ENCODE measurements at places on chromosomes 11 and 22.

GRCh38 chr11:44680982-44681597 is 45.7 kb upstream of the TSPAN18 start:
- peak overlapping the region; percentile 89 for H3K4me3 ChIP-seq
- no peaks in the 10 kb centered on the region for H3K27me3 ChIP-seq

- H3K4me3 ChIP-seq, result peak overlapping the region; percentile 97
- H3K36me3 ChIP-seq, result peaks cover 37% of the 10 kb centered on the region
- no peaks in the 10 kb centered on the region for H3K27me3 ChIP-seq
- H3K27ac ChIP-seq, result peak overlapping the region; percentile 100
Measured at GRCh38 chr11:128518493-128519207, 68.7 kb downstream of the ETS1 start.

- no peak for DNase-seq
- peaks cover 15% of the 10 kb centered on the region for H3K4me1 ChIP-seq
- no peak overlapping the region for H3K4me3 ChIP-seq
- peak overlapping the region; percentile 90 for H3K27ac ChIP-seq
- H3K27me3 ChIP-seq, result no peaks in the 10 kb centered on the region
Measured at GRCh38 chr22:36873614-36874308, 13.0 kb downstream of the NCF4 start.

DNA sequence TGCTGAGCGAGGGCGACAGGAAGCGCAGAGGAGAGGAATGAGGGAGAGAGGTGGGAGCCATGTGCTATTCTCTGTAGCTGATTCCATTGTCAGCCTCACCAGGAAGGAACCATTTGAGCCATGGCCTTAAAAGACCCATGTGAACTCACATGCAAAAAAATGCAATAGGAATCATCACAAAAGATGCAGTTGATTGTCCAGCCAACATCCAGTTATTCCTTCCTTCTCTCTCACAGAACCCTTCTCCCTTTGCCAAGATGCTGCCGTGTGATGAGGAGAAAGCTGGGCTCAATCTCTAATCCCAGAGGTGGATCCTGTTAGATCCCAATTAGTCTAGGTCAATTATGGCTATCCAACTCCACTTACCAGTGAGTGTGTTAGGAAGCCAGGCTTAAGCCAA is 58.2 kb upstream of the RRAS2 start:
- no peak for DNase-seq
- H3K27me3 ChIP-seq, result no peaks in the 10 kb centered on the region
- H3K4me3 ChIP-seq, result no peak overlapping the region
- peak overlapping the region; percentile 53 for H3K27ac ChIP-seq
- H3K4me1 ChIP-seq, result peaks cover 25% of the 10 kb centered on the region

DNA sequence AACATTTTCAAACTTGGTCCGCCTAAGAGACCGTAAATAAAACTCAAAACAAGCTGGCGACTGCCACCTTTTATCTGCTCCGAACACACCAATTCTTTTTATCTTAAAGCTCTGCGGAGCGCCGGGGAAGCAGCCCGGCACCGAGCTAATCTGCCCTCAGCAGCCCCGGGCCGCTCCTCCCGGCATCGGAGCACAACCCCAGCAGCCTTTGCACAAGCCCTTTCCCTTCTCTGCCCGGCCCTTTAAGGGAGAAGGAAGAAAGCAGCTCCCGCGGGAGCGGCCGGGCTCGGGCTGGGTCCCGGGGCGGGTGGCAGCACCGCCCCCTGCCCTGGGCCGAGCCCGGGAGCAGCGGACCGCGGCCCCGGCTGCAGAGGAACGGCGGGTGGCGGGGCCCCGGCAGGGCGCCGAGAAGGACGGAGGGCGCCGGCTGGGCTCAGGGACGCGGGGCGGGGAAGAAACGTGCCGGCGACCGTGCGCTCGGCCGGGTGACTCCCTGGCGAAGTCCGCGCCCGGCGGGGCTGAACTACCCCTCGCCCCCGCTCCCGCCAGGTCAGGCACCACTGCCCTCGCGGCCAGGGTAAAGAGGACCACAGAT is 133.6 kb upstream of the C11orf58 start:
- H3K4me3 ChIP-seq, result peak overlapping the region; percentile 80
- H3K36me3 ChIP-seq, result peaks cover 10% of the 10 kb centered on the region
- H3K27ac ChIP-seq, result no peak overlapping the region
- H3K4me1 ChIP-seq, result peaks cover 18% of the 10 kb centered on the region
- DNase-seq, result no peak

- H3K4me1 ChIP-seq, result no peaks in the 10 kb centered on the region
- no peaks in the 10 kb centered on the region for H3K36me3 ChIP-seq
- no peaks in the 10 kb centered on the region for H3K27me3 ChIP-seq
- DNase-seq, result no peak
Measured at GRCh38 chr11:16041207-16041606, 315.1 kb downstream of the SOX6 start.

GRCh38 chr11:31804312-31805036 is 6.6 kb downstream of the PAX6 start:
- peak overlapping the region; percentile 83 for H3K27ac ChIP-seq
- peaks cover 18% of the 10 kb centered on the region for H3K4me1 ChIP-seq
- no peak for DNase-seq
- H3K27me3 ChIP-seq, result peaks cover 78% of the 10 kb centered on the region

- H3K27ac ChIP-seq, result no peak overlapping the region
- no peak overlapping the region for H3K4me3 ChIP-seq
- no peaks in the 10 kb centered on the region for H3K27me3 ChIP-seq
- no peak for DNase-seq
Measured at GRCh38 chr11:92332986-92333385, 108.4 kb downstream of the FAT3 start.

DNA sequence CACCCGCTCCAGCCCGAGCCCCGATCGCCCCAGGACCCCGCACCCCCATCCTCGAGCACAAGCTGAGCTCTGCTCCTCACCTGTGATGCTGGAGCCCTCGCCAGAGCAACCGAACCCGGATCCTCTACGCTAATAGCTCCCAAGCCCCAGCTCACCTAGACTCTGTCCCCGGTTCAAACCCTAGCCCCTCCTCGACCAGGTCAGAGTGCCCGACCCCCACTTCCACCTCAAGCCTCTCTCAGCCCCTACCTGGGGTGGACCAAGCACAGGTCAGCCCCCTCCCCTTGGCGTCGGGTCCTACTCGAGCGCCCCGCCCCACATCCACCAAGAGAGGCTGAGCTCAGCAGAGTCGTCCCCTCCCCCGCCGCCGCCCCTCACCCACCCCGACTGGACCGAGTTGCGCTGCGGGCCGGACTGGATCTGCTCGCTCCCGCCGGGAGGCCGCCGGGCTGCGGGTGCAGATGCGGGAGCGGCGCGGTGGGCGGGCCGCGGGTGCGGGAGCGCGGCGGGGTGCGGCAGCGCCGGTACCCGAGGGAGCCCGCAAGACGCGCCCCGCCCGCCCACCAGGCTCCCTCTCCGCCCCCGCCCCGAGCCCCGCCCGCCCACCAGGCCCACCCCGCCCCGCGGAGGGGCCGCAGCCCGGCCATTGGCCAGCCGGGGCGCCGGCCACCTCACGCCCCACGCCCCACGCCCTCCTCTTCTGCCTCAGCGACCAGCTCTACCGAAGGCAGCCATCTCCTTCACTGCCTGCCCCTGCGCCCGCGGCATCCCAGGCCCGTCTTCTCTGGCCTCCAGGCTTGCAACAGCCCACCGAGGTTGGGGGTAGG is 577 bp upstream of the DKK3 start:
- peak overlapping the region; percentile 29 for H3K27ac ChIP-seq
- peaks cover 3% of the 10 kb centered on the region for H3K36me3 ChIP-seq
- peaks cover 85% of the 10 kb centered on the region for H3K27me3 ChIP-seq
- peaks cover 14% of the 10 kb centered on the region for H3K4me1 ChIP-seq
- peak overlapping the region; percentile 91 for H3K4me3 ChIP-seq

- DNase-seq, result no peak
- H3K4me3 ChIP-seq, result peak overlapping the region; percentile 94
- peaks cover 13% of the 10 kb centered on the region for H3K27me3 ChIP-seq
- H3K36me3 ChIP-seq, result peaks cover 5% of the 10 kb centered on the region
Measured at GRCh38 chr11:13278609-13279486, 1.3 kb downstream of the BMAL1 start.

DNA sequence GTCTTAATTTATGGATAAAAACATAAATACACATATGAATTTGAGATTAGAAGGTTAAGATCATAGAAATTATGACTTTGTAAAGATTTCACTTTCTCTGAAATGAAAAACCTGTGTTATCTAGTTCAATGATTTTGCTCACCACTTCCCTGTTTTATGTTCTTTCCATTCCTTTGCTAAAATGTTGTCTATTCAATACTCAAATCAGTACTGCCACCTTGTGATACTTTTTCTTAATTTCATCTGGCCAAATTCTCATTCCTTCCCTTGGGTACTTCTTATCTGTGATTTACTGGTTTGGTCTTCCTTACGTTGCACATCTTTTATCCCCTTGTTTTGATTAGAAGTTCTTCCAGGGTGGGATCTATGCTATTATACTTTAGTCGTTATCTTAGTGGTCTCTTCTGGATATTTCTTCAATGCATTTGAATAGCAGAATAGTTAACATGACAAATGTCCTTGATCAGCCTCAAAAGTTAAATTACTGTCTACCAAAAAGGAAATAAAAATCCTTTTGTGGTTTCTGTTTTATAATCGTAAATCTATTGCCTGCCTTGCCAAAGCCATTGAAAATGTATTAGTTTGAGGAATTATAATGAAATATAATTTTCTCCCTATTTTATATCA is 197.0 kb downstream of the PGR start:
- no peaks in the 10 kb centered on the region for H3K4me1 ChIP-seq
- no peak overlapping the region for H3K27ac ChIP-seq
- no peak for DNase-seq
- no peaks in the 10 kb centered on the region for H3K27me3 ChIP-seq

DNA sequence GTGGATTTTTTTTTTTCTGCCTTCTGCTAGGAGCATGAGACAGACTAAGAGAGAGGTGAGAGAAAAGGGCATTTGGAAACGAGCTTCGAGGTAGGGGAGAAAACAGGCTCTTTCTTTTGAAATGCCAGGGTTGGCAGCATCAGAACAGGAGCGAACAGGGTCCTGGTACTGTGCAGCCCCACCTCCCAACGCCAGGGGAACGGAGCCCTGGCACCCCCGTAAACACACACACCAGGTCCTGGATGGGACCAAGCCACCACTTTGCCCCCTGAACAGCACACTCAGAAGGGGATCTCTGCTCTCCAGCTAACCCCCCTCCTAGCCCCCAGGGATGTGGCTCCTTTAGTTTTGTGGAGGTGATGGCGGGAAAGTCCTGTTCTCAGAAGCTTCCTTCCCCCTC is 127.1 kb downstream of the CTTN start:
- no peaks in the 10 kb centered on the region for H3K4me1 ChIP-seq
- no peak overlapping the region for H3K27ac ChIP-seq
- H3K27me3 ChIP-seq, result peaks cover 51% of the 10 kb centered on the region
- no peak for DNase-seq
- H3K36me3 ChIP-seq, result no peaks in the 10 kb centered on the region

DNA sequence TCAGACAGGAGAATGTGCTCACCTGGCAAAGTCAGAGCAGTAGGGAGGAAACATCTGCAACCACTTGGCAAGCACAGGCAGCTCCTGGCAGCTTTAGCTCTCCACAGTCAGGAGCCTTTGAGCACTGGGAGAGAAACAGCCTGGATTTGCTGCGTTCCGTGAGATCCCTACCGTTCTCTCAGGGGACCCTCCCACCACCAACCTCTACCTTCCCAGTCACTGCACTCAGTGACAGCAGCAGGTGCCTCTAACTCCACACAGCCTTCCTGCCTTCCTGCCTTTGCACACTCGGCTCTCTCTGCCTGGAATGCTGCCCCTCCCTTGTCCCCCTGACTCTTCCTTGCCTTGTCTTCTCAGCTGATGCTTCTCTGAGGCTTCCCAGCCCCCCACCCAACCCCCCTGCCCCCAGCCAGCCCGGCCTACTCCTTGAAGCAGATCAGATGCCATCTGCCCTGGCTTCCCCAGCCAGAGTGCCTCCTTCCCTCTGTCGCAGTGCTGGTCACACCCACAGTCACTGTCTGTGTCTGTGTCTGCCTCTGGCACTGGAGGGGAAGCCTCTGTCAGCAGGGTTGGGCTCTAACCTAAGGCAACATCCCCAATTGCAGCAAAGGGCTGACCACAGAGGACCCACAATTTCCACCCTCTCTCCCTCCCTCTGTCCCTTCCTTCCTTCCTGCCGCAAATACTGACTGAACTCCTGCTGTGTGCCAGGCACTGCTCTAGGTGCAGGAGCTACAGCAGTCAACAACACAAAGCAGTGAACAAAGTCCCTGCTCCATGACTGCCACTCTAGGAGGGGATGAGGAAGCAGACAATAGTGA is 14.9 kb upstream of the TSKU start:
- peaks cover 35% of the 10 kb centered on the region for H3K4me1 ChIP-seq
- H3K36me3 ChIP-seq, result no peaks in the 10 kb centered on the region
- no peak for DNase-seq
- peak overlapping the region; percentile 78 for H3K4me3 ChIP-seq
- peak overlapping the region; percentile 85 for H3K27ac ChIP-seq

DNA sequence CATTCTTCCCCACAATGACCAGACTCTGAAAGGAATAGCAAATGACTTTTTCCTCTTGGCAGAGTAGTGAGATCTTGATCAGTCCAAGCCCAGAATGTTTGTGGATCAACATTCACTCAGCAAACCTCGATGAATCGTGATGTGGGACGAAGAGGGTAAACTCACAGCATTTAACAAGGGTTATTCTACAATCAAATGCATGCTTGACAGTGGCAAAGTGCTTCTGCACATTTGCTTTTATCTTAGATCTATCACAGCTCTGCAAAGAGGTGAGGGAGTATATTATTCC is 31.8 kb downstream of the TMPRSS5 start:
- no peak overlapping the region for H3K4me3 ChIP-seq
- no peaks in the 10 kb centered on the region for H3K4me1 ChIP-seq
- no peak overlapping the region for H3K27ac ChIP-seq
- no peak for DNase-seq
- H3K27me3 ChIP-seq, result peaks cover 36% of the 10 kb centered on the region
- no peaks in the 10 kb centered on the region for H3K36me3 ChIP-seq

- no peaks in the 10 kb centered on the region for H3K36me3 ChIP-seq
- DNase-seq, result no peak
- peaks cover 2% of the 10 kb centered on the region for H3K4me1 ChIP-seq
- no peak overlapping the region for H3K4me3 ChIP-seq
- H3K27me3 ChIP-seq, result peaks cover 48% of the 10 kb centered on the region
Measured at GRCh38 chr11:15885854-15886253, 470.5 kb downstream of the SOX6 start.

GRCh38 chr22:35984183-35985175 is 44.1 kb downstream of the RBFOX2 start:
- peaks cover 42% of the 10 kb centered on the region for H3K27me3 ChIP-seq
- no peaks in the 10 kb centered on the region for H3K36me3 ChIP-seq
- no peak overlapping the region for H3K4me3 ChIP-seq

DNA sequence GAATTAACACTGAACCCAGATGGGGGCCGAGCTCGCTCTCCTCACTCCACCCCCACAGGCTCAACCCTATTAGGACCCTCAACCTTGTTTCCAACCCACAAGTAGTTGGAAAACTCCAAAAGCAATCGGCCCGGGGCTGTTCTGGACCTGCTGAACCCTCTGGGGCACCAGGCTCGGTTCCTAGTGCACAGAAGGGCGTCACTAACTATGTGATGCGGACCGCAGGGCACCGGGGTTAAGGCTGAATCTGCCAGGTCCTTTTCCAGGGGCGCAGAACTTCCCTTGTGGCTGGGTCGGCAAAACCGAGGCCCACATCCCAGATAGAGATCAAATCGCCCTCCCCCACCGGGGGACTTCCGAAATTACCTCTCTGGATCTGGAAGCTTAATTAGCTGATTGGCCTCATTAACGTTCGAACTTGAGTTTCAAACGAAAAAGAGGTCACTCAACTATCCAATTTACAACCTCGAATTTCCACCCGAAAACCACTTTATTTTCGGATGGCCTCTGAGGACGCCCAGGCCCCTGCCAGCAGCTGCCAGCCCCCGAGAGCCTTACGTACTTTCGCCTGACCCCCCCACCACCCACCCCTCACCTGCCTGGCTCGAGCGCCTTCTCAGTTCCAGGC is 1.7 kb downstream of the SHANK2 start:
- H3K27me3 ChIP-seq, result peaks cover 64% of the 10 kb centered on the region
- DNase-seq, result no peak
- H3K4me3 ChIP-seq, result peak overlapping the region; percentile 73
- no peak overlapping the region for H3K27ac ChIP-seq
